Forelimb muscle (tissue), 1 donor: ENCODE measurements at places on chromosomes 7 and 10. TPM values are rescaled to one million over a fixed set of nuclear protein-coding genes. Genes with fewer than 3 reads are reported as not detected.

Gene NEUROD6
- 0.09 TPM for polyA plus RNA-seq

Gene ACTR3C
- polyA plus RNA-seq, result 0.95 TPM

Gene STRIP2
- polyA plus RNA-seq, result 9.2 TPM

Gene GOT1
- polyA plus RNA-seq, result 40.9 TPM

Gene PDK4
- 12.9 TPM for polyA plus RNA-seq

Gene CTBP2
- polyA plus RNA-seq, result 34.1 TPM

Gene DYDC2
- not detected for polyA plus RNA-seq

Gene PPP1R17
- polyA plus RNA-seq, result not detected

Gene THAP5
- 19.5 TPM for polyA plus RNA-seq

Gene NEBL
- polyA plus RNA-seq, result 0.96 TPM

Gene PROSER2
- 4.7 TPM for polyA plus RNA-seq

Gene ZFAND4
- polyA plus RNA-seq, result 9.2 TPM

Gene ALOX5
- 1.1 TPM for polyA plus RNA-seq
